H4 (cell line): ENCODE measurements at places on chromosomes 5 and 9.

DNA sequence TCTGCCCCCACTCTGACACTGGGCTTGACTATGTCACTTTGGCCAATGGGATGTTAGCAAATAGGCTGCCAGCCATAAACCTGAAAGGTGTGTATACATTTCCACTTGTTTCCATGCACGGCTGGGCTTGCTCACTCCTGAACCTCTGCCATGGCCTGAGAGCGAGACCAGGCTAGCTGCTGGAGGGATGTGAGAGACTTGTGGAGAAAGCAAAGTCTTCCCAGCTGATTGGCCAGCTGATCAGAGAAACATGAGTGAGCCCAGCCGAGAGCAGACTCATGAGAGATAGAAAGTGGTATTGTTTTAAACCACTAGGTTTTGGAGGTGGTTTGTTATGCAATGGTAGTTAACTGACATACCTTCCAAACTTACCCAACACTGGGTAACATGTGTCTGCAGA, 13.9 kb downstream of the FAM193B start:
- DNase-seq: no peak

DNA sequence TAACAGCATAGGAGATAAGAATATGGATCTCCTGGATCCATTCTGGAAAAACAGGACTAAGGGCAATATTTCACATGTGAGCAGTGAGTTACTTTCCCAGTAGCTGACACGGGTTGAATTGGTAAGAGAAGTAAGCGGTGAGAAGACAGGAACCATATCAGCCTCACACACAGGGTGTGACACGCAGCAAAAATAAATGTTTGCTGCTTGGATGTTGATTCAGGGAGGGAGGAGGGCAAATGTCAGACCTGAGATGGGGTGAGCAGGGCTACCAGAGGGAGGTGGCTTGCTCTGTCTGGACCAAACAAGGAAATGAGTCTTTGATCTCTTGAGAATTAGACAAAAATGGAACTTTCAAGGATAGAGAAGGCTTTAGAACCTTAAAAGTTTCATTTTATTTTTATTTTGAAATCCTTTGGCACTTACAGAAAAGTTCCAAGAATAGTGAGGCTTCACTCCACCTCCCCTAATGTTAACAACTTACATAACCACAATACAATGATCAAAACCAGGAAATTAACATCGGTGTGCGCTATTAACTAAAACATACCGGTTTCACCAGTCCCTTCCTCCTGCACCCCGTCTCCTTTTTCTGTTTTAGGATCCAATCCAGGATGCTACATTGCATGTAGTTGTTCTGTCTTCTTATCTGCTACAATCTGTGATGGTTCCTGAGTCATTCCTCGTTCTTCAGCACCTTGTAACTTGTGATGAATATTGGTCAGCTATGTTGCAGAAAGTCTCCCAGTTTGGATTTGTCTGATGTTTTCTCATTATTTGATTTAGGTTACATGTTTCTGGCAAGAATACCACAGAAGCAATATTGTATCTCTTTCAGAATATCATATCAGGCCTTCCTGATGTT, 20.5 kb upstream of the ARHGEF28 start:
- no peak for DNase-seq

GRCh38 chr5:179339081-179339480, 6.2 kb downstream of the ADAMTS2 start:
- no peak for DNase-seq

GRCh38 chr5:133063965-133064364, 12.2 kb downstream of the HSPA4 start:
- no peak for DNase-seq

DNA sequence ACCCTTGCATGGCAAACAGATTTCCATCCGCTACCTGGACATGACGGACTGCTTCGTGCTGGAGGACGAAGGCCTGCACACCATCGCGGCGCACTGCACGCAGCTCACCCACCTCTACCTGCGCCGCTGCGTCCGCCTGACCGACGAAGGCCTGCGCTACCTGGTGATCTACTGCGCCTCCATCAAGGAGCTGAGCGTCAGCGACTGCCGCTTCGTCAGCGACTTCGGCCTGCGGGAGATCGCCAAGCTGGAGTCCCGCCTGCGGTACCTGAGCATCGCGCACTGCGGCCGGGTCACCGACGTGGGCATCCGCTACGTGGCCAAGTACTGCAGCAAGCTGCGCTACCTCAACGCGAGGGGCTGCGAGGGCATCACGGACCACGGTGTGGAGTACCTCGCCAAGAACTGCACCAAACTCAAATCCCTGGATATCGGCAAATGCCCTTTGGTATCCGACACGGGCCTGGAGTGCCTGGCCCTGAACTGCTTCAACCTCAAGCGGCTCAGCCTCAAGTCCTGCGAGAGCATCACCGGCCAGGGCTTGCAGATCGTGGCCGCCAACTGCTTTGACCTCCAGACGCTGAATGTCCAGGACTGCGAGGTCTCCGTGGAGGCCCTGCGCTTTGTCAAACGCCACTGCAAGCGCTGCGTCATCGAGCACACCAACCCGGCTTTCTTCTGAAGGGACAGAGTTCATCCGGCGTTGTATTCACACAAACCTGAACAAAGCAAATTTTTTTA, 242.9 kb downstream of the MARCHF11 start:
- DNase-seq: no peak

GRCh38 chr5:92003806-92004205, 620.7 kb upstream of the ARRDC3 start:
- DNase-seq: no peak

- no peak for DNase-seq
These were observed 2.0 kb upstream of the UAP1L1 start for GRCh38 chr9:137075275-137075775.

- peak; percentile 88 for DNase-seq
These were observed 6.3 kb downstream of the SPTAN1 start for GRCh38 chr9:128558431-128559310.

GRCh38 chr5:157387683-157388093, 72.3 kb upstream of the NIPAL4 start:
- peak; percentile 69 for DNase-seq

DNA sequence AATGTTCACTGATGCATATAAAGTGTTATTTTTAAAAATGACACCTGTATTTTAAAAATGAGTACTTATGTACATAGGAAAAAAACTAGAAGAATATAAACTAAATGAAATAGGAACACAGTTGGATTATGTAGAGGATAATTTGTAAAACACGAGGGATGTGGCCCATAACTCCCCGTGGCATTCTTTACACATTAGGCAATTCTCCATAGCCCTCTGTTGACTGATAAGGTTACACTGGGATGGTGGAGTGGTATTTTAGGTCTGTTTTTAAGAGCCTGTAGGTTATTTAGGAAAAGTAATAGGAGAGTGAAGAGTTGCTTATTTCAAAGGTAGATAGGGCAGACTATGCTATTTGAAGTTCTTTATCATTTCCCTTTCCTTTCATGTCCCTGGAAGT, 1.8 kb downstream of the CAVIN4 start:
- no peak for DNase-seq
